ENCODE measurements at places on chromosomes 4 and X.

DNA sequence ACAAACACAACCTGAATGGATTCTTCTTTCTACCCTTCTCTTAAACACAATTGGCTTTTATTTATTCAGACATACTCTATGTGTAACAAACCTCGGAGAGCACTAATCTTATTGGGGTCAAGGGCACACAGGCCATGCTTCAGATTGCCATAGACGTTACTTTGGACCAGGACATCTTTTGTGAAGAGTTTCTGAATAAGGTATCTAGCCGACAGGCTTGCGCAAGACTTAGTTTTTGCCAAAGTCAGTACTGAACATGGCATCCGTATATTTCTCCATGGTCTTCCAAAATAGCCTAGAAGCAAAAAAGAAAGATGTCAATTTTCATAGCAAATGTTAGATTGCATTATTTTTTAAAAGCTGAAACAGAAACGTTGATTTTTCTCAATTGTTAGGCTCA, 49.8 kb downstream of the BEND2 start:
- DNase-seq: no peak

DNA sequence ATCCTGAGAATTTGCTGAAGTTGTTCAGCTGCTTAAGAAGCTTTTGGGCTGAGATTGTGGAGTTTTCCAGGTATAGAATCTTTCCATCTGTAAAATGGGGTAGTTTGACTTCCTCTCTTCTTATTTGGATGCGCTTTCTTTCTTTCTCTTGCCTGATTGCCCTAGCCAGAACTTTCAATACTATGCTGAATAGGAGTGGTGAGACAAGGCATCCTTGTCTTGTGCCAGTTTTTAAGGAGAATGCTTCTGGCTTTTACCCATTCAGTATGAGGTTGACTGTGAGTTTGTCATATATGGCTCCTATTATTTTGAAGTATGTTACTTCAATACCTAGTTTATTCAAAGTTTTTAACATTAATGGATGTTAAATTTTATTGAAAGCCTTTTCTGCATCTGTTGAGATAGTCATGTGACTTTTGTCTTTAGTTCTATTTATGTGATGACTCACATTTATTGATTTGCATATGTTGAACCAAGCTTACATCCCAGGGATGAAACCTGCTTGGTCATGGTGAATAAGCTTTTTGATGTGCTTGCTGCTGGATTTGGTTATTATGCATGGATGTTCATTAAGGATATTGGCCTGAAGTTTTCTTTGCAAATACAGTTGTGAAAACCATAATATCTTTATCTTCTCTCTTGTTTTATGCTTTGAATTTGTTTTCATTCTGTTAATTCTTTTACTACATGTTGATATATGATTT, 573.8 kb upstream of the NDST4 start:
- peak; percentile 24 for DNase-seq

GRCh38 chr4:73676861-73677323, 56.7 kb upstream of the RASSF6 start:
- peak; percentile 80 for DNase-seq

DNA sequence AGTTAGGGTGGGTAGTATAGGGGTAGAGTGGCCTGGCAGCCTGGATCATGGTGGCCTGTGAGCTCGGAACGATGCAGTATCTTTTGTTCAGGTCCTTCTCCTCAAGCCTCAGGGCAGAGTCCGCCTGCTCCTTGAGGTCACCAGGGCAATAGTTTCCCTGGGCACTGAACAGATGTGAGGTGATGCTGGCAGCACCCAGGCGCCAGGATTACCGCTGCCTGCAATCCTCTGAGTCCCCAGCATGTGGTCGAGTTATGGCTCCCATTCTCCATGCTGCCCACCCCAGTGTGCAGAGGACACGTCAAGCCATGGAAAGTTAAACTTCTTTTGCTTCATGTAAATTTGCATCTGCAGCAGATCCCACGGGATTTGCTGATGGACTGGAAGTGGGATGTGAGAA, 38.7 kb downstream of the NEIL3 start:
- no peak for DNase-seq

DNA sequence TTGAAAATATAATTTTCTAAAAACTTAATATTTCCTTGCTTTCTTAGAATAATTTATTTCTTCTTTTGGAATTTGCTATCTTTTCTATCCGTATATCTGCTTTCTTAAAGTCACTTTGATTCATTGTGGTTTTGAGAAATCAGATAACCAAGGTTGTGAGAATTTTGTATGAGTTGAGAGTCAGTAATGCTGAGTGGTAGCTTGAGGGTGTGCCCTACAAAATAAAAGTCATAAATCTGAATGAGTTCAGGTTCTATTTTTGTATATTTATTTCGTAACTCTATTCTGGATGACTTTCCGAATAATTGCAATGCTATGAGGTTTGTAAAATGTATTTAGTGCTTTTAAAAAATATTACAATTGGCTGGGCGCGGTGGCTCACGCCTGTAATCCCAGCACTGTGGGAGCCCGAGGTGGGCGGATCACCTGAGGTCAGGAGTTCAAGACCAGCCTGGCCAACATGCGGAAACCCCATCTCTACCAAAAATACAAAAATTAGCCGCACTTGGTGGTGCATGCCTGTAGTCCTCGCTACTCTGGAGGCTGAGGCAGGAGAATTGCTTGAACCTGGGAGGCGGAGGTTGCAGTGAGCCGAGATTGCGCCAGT, 8.9 kb downstream of the COPS4 start:
- no peak for DNase-seq

DNA sequence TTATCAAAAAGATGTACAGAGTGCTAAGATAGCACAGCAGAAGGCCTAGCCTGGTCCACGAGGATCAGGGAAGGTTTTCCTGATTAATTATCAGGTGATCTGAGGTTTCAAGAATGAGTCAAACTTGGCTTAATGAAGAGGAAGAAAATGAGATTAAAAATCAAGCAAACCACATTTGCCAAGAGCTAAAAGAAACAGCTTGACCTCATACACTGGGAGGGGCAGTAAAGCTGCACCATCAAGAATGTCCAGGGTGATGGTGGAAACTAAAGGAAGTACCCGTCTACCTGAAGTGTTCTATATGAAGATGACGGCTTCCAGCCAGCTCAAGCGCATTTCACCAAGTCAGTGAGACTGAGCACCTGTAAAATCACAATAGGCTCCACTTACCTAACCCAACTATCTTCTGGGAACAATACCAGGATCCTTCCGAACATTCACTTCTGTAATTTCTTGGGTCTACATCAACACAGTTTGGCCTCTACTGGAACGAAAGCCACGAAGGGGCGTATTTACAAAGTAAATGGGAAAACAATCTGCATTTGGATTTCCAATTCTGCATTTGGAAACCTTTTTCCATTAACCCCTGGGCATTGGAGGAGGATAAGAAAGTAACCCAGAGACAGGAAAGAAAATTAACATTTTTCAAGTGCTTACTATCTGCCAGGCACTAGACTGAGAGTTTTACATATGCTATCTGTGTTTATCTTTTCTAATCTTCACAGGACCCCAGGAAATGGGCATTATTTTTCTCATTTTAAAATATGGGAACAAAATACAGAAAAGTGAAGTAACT, 114.0 kb upstream of the DCLK2 start:
- DNase-seq: no peak
